ENCODE measurements at places on chromosomes 2 and 18. TPM values are rescaled to one million over a fixed set of nuclear protein-coding genes. Genes with fewer than 3 reads are reported as not detected.

DNA sequence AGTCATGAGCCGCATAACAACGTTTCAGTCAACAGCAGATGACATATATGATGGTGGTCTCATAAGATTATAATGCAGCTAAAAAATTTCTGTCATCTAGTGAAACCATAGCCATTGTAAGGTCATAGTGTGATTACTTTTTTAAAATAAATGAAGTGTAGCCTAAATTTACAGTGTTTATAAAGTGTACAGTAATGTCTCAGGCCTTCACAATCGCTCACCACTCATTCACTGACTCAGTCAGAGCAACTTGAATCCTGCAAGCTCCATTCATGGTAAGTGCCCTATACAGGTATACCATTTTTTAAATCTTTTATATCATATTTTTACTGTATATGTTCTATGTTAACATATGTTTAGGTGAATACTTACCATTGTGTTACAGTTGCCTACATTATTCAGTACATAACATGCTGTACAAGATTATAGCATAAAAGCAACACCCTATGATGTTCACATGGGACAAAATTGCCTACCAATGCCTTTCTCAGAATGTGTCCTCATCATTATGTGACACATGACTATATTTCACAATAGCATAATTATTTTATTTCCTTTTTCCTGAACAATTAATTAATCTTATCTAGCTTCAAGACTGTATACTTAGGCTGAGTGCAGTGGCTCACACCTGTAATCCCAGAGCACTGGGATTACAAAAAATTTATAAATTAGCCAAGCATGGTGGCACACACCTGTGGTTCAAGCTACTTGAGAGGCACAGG, 1115.9 kb upstream of the ZEB2 start:
- DNase-seq, result no peak

DNA sequence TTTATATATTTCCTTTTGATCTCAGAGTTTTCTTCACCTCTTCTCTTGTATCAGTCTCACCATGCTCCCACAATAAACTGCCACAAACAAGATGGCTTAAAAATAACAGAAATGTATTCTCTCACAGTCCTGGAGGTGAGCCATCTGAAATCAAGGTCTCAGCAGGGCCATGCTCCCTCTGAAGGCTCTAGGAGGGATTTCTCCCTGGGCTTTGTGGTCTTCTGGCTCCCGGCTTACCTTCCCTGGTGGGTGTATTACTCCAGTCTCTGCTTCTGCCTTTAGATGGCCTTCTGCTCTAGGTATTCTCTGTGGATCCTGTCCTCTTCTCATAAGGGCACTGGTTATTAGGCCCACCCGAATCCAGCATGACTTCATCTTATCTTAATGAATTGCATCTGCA, 994.7 kb upstream of the POU3F3 start:
- DNase-seq, result no peak

DNA sequence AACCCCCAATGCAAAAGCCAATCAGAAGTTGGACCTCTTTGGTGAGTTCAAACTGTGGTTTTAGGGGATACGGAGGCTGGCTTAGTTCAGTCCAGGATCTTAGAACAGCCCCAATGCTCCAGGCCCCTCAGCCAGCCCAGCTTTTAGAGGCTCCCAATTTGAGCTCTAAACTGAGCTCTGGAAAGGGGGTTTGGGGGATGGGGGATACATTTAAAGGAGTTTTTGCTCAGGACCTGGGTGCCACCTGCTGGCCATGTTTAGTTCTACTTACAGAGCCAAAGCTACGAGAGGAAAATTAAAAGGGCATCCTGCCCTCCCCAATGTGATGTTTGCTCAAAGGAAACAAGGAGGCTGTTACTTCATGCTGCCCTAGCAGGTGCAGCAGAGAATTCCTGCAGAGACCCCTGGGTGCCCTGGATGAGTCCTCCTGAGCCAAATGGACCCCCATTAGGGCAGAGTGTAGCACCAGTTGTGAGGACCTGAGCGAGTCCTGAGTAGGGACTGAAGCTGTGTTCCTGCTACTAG, 15.9 kb upstream of the TMEM214 start:
- DNase-seq, result peak; percentile 56

TLX2 gene
- not detected for total RNA-seq

GRCh38 chr2:97868986-97869721, 126.6 kb downstream of the TMEM131 start:
- DNase-seq, result no peak

- peak; percentile 81 for DNase-seq
Observed at GRCh38 chr2:14634489-14635390, 2.2 kb downstream of the LRATD1 start.

ADGRF3 gene
- 0.20 TPM for total RNA-seq

GPR39 gene
- 15.3 TPM for total RNA-seq

SNTG2 gene
- total RNA-seq, result 1.8 TPM

SGO2 gene
- total RNA-seq, result 7.2 TPM

DNA sequence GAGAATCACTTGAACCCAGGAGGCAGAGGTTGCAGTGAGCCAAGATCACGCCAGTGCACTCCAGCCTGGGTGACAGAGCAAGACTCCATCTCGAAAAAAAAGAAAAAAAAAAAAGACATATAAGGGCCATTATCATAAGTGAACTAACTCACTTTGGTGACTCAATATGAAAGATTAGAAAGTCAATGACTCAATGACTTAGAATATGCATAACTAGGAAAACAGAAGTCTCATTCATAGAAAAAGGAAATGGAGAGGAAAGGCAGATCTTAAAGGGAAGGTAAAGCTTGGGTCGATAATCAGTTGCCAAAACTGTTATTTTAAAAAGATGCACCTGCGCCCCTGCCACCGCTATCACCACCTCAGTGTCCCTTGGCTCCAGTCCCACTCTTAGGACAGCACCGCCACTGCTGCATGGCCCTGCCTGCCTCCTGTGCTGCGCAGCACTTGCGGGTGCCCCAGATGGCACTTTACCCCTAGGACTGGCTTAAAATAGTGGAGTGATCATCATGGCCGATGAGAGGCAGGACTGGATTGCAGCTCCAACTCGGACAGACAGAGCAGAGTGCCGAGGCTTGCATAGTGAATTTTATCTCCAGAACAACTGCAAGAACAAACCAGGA, 54.7 kb downstream of the INO80D start:
- DNase-seq, result no peak
